ENCODE measurements at places on chromosomes 1 and 21. TPM values are rescaled to one million over a fixed set of nuclear protein-coding genes. Genes with fewer than 3 reads are reported as not detected.
A peak's percentile ranks its signal among the peaks of the same experiment; 100 is the strongest.

GRCh38 chr1:167786502-167786901 is 64.7 kb downstream of the MPZL1 start:
- DNase-seq, result no peak

DNA sequence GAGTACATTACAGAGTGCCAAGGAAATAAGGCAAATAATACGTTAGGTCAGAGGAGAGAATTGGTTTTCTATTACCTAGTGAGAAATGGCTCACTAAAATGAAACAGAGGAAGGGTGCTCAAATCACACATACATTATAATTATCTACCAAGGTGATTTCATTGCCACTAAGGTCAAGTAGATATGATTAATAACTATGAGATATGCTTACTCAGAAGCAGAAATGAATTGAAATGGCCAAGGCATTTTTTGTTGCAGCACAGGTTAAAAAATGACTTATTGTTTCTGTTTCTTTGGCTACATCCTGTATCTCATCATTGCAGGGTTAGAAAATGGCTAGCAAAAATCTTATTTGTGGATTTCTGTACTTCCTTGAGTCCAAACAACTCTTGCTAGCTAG is 154.5 kb upstream of the GORAB start:
- no peak for DNase-seq

GRCh38 chr1:89540406-89540970 is 15.9 kb downstream of the LRRC8B start:
- no peak for DNase-seq

GRCh38 chr1:221708987-221709386 is 32.9 kb downstream of the DUSP10 start:
- peak; percentile 83 for DNase-seq

GRCh38 chr1:12434174-12434573 is 183.8 kb downstream of the DHRS3 start:
- DNase-seq, result no peak

GRCh38 chr21:36873513-36873912 is 93.0 kb downstream of the HLCS start:
- no peak for DNase-seq

GRCh38 chr1:216626394-216627067 is 96.7 kb downstream of the ESRRG start:
- DNase-seq, result no peak

- DNase-seq, result no peak
Measured at GRCh38 chr1:53895421-53895820, 1.4 kb downstream of the DIO1 start.

- no peak for DNase-seq
Measured at GRCh38 chr1:27878039-27878438, 5.7 kb downstream of the THEMIS2 start.

- DNase-seq, result peak; percentile 68
Measured at GRCh38 chr1:109509176-109510134, at the start of gene AMIGO1. AMIGO1 (minus strand) TSS chr1:109509727; CDS start chr1:109508912, 815 bp downstream.

DNA sequence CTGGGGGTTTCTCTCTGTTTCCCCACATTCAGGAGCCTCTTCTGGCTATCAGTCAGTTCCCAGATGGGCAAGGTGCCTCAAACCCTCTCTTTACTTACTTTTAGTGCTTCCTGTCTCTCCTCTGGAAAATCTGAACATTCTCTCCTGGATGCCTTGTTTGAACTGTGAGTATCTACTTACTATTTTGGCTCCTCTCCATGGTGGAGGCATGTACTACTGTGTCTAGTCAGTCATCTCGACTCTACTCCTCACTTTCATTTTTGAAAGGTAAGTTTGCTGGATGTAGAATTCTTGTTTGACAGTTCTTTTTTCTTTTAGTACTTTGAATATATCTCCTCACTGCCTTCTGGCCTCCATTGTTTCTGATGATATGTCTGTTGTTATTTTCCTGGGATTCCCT is 70.9 kb upstream of the FAM78B start:
- no peak for DNase-seq

- DNase-seq, result no peak
Measured at GRCh38 chr1:40401473-40402201, 28.1 kb downstream of the SMAP2 start.

- DNase-seq, result peak; percentile 10
Measured at GRCh38 chr1:178543290-178543607, 30.3 kb downstream of the TEX35 start.

DNA sequence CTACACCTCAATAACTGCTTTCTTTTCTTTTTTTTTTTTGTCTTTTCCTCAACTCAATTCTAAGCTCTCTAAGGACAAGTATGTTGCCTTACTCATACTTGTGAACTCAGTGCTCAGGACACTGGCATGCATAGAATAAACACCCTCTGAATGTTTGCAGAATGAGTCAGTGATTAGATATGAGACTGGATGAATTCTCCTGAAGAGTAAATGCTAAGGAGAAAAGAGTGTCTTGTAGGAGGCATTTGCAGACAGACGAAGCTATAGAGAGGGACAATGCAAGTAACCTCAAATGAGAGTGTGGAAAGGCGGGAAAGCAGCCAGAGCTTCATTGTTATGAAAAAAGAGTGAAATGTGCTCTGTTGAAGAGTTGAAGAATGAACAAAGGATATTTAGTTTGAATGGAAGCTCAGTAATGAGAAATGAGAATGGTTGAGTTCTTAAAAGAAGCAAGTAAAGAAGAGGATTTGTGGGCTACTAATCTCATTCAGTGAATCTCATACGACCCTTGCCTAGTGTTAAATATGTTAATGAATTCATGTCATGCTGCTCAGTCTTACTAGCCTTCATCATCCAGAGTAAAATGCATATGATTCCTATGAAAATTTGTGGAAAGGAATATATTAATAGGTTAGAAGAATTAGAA is 166.1 kb upstream of the DPYD start:
- DNase-seq, result no peak

GRCh38 chr1:109371341-109371739 is 26.4 kb downstream of the SORT1 start:
- DNase-seq, result no peak

- no peak for DNase-seq
Measured at GRCh38 chr21:35350965-35351364, 301.9 kb upstream of the RUNX1 start.

GRCh38 chr1:174931214-174931613 is 68.5 kb upstream of the CACYBP start:
- no peak for DNase-seq

Gene PLEKHA6
- total RNA-seq, result 0.17 TPM

Gene CCSAP
- 8.9 TPM for total RNA-seq

Gene VASH2
- total RNA-seq, result 1.7 TPM

Gene TRIM46
- 6.1 TPM for total RNA-seq

Gene PDXK
- total RNA-seq, result 80.9 TPM

Gene WARS2
- 23.0 TPM for total RNA-seq

Gene ALG14
- total RNA-seq, result 1.2 TPM

Gene KCNN3
- 0.30 TPM for total RNA-seq

Gene TMCC2
- 1.8 TPM for total RNA-seq

Gene PROX1
- total RNA-seq, result not detected

Gene OR2L5
- total RNA-seq, result not detected

Gene SH2D5
- not detected for total RNA-seq

Data from CD4-positive, CD25-positive, alpha-beta regulatory T cell (primary cell).